ENCODE measurements at places on chromosomes 13 and 19.

DNA sequence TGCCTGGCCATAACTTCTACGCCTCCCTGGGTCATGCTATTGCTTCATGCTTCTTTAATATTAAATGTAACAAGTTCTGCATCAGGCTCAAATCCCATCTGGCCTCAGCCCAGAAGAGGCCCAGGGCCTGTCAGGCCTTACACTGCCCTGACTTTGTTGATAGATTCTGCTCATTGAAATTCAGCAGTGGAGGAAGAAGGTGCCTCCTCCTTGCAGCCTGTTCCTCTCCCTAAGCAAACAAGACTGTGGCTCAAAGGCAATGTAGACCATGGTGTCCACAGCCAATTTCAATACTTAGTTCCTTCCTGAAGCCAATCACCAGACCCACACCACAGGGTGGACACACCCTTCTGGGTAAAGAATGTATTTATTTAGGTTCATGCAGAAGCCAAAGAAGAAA, 59.4 kb downstream of the LACC1 start:
- DNase-seq, result no peak

DNA sequence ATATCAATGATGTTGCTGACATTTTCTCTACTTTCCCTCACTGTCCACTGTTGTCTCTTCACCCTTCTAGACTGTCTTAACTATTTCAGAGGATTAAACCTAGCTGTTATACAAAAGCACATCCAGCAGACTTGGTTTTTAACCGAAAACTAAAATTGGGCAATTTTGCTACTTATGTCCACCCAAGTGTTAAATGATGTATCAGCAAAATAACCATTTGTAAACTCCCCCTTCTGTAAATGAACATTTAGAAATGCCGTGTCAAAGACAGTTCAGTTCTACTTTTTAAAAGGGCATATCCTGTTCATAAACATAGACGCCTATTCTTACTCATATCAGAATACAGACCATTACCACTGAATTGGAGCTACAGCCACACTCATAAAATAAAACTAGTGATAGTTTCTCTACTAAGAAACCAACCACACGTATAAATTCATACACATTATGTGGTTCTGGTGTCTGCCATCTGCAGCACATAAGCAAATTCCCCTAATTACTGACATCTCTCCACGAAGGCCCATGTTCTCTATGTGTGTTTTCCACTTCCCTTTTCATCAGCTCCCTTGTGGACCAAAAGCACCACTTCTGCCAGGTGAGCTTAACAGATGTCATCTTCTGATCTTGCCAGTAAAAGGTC, 1091.8 kb downstream of the PCDH9 start:
- DNase-seq, result peak; percentile 70

GRCh38 chr13:73092829-73093228, 34.0 kb downstream of the KLF5 start:
- DNase-seq, result no peak

GRCh38 chr19:17340871-17341357, 3.6 kb downstream of the GTPBP3 start:
- DNase-seq, result no peak

GRCh38 chr13:42211704-42212464, 60.1 kb upstream of the AKAP11 start:
- no peak for DNase-seq

- no peak for DNase-seq
Observed at GRCh38 chr13:31982124-31982523, 49.5 kb upstream of the FRY start.

- DNase-seq, result no peak
Observed at GRCh38 chr19:16125737-16126495, 14.2 kb downstream of the RAB8A start.

- DNase-seq, result no peak
Observed at GRCh38 chr13:102825921-102826706, 19.7 kb upstream of the ERCC5 start.

GRCh38 chr19:43507880-43508279, 3.3 kb upstream of the PHLDB3 start:
- no peak for DNase-seq

- no peak for DNase-seq
Observed at GRCh38 chr19:14112051-14112808, 5.3 kb downstream of the PRKACA start.

- no peak for DNase-seq
Observed at GRCh38 chr19:10398819-10399218, 4.5 kb downstream of the CDC37 start.

GRCh38 chr13:25846222-25846984, 205.4 kb downstream of the SHISA2 start:
- DNase-seq, result no peak

DNA sequence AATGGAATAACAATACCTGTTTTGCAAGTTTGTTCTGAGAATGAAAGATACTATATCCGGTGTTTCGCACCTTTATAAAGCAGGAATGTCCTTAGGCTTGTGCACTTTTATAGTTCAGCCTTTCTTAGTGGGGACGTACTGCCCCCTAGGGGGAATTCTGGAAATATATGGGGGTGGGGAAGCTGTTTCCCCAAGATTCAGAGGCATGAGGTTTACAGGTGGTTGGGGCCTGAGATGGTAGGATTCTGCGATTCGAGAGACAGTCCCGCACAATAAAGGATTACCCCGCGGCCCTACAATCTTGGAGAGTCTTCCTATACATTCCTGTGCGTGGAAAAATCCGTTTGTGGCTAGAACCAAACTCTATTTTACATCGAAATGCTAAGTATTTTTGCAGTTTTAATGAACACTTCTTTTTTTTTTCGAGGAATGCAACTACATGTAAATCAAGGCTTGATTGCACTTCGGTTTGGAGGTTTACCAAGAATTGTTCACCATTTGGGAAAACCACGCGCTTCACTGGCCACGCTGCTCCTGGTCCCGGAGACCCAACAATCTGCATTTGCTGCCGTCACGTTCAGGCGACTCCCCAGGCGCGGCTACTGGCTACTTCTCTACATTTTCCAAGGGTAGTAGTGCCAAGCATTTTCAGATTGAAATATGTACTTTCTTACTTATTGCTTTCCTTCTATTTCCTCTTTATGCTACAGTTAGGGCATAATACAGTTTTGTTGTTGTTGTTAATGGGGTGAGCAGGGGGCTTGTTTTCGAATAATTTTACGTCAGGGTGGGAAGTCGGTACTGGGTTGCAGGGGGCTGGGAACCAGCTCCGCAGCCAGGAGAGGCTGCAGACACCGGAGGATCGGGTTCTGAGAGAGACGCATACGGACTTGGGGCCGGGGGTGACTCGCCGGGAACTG, 830 bp downstream of the NEK5 start:
- DNase-seq, result peak; percentile 59

DNA sequence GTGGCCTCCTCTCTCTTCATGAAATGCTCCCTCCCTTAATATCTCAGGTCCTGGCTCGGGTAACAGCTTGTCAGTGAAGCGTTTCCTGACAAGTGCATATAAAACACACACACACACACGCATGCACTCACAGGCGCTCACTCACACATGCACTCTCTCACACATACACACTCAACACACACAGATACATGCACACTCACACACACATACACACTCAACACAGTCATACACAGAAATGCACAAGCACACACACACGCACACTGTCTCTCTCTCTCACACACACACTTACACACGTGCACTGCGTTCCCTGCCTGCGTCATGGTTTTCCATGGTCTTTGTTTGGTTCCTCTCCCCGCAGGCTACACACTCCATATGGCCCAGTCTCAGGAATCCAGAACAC, 344.1 kb downstream of the UQCRFS1 start:
- no peak for DNase-seq

DNA sequence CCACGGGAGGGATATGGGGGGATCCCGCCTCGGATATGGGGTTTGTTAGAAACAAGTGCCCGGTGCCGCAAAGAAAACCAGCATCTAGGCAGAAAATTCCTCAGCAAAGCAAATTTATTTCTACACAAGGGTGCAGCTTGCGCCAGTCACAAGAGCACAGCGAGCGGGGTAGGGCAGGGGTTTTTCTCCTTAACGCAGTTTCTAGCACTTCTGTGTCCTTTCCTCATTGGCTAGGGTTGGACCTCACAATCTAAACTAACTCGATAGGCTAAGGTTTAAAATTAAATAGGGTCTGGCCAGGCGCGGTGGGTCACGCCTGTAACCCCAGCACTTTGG, 595 bp downstream of the ZNF440 start:
- peak; percentile 24 for DNase-seq

DNA sequence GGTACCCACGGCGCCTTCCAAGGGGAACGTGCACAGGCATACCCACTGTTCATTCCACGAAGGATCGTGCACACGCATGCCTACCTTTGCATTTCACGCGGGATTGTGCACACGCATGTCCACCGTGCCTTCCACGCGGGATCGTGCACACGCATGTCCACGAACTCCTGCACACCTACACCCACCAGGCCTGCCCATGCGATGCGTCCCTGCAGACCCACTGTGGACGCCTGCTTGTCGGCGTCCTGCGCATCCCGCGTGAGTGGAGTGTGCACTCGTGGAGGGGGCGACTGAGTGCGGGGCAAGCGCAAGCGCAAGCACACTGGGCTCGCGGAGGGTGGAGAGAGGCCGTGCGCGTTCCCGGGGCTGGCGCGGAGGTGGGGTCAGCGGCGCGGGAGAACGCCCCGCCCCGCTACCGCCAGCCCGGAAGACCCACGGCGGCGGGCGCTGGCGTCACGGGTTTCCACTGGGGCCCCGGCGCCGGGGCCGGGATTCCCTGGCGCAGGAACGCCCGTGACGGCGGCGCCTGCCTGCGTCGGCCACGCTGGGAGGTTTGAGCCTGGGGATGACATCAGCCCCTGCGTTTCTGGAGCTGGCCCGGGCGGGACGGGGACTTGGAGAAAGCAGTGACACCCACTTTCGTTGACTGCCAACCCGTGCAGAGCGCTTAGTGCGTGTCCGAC, 18.7 kb downstream of the GADD45B start:
- peak; percentile 64 for DNase-seq

DNA sequence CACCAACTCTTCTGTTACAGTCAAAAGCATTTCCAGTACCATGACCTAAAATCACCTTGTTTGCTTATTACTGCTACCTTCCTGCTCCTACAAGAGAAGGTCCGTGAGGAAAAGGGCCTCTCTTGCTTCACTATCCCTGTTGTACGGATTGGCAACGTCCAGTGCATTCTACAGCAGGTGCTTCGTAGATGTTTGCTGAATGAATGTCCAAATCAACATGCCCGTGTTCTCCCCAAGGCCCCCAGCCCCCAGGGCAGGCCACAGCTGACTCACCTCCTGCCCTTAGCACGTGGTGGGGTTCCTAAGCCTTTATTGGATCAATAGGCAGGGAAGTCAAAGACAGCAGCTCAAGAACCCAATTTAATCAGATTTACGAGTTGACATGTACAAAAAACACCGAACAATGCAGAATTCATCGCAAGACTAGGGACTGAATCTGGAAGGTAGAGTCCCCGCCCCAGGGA, 5.5 kb upstream of the NAPA start:
- no peak for DNase-seq

DNA sequence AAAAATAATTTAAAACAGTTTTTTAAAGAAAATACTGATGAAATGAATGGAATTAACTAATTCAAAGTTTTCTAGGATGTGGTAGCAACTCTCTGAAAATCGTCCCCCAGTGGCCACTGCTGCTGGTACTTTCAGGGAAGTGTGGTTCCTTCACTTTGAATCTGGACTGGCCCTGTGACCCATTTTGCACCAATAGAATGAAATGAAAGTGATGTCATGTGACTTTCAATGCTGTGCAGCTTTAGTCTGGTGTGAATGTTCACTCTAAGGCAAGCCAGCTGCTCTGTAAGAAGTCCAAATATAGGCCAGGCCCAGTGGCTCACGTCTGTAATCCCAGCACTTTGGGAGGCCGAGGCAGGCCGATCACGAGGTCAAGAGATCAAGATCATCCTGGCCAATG, 26.4 kb upstream of the HNRNPA1L2 start:
- peak; percentile 31 for DNase-seq

DNA sequence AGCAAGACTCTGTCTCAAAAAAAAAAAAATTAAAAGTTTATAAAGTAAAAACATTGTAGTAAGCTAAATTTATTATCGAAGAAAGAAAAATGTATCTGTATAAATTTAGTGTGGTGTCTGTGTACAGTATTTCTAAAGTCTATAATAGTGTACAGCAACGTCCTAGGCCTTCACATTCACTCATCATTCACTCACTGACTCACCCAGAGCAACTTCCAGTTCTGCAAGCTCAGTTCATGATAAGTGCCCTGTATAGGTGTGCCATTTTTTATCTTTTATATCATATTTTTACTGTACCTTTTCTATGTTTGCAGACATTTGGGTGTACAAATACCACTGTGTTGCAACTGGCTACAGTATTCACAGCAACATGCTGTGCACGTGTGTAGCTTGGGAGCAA, 118.1 kb downstream of the TNFRSF19 start:
- DNase-seq, result no peak
